Fibroblast of lung (primary cell): ENCODE measurements at places on chromosomes 4 and X.

GRCh38 chr4:123488916-123489315 is 92.3 kb downstream of the SPRY1 start:
- DNase-seq: peak; percentile 84

- DNase-seq: no peak
Observed at GRCh38 chr4:88758264-88758663, 60.6 kb upstream of the NAP1L5 start.

- DNase-seq: no peak
Observed at GRCh38 chr4:92872604-92873003, 568.8 kb downstream of the GRID2 start.

DNA sequence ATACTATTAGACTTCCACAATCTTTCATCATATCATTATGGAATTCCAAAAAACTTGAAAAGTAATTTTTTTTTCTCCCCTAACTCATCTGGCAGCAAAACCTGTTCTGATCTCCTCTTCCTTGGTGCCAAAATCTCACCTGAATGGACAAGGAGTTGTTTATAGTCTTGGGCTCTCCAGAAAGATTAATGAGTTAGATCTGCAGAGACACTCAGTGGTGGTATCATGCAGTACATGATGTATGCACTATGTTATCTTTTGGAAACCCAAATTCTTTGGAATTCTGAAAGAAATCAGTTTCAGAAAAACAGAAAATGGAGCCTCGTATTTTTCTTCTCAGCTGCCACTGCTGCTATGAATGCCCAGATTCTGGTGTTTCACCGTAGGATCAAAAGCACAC is 11.7 kb downstream of the GPM6B start:
- no peak for DNase-seq

DNA sequence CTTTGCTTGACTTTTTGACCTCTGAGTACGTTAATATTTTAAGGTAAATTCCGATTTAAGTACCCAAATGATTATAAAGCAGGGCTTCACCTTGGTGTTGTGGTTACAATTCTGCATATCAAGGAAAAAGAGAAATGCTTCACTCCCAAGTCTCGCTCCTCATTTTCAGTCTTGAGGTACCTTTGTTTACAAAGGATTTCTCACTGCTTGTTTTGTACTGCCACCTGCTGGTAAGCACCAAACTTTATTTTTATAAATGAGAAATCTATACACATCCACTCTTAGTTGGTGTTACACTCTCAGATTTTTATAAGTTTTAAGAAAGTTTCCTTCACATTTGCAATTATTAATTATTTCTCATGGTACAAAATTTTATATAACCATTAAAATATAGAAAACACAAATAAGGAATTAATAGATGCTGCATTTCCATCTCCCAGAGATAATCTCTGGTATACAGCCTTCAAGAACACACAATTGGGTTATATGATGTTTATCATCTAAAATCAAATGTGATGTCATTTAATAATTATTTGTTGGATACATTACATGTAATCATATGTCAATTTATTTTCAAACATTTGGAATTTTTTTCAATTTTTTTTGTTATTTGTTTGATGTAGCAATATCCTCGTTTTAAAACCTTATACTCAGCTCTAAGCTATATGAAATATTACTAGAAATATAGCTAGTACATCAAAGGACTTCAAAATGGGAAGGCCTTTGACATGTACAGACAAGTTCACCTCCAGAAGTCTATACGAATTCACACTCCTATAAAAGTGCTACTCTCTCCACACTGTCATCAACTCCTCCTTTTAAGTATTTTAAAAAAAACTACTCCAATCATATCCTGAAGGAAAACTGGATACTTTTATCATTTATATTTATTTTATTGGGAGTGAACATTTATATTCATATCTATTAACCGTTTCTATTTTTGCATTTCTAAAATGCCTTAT is 179.9 kb downstream of the KCNIP4 start:
- DNase-seq: peak; percentile 50

- DNase-seq: no peak
Observed at GRCh38 chr4:48974979-48975640, 11.0 kb upstream of the CWH43 start.

- peak; percentile 97 for DNase-seq
Observed at GRCh38 chr4:114364857-114365256, 233.8 kb upstream of the UGT8 start.

DNA sequence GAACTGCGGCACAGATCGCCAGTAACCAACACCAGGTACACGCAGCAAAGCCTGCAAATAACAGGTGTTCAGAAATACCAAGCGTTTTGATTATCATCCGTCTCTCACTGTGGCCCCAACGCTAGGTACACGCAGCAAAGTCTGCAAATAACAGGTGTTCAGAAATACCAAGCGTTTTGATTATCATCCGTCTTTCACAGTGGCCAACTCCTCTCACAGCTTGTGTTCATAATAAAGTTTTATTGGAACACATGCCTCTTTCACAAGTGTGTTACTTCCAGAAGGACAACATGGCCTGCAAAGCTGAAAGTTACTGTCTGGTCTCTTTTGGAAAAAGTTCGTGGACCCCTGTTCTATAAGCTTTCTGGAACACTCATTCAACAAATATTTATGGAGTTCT is 153.1 kb downstream of the AFAP1 start:
- no peak for DNase-seq

GRCh38 chr4:48315728-48316630 is 25.4 kb upstream of the SLAIN2 start:
- DNase-seq: peak; percentile 68

GRCh38 chr4:141705747-141706377 is 69.5 kb downstream of the IL15 start:
- DNase-seq: peak; percentile 46
